Sigmoid colon (tissue), 7 donors: ENCODE measurements at places on chromosomes 11 and 22. TPM values are rescaled to one million over a fixed set of nuclear protein-coding genes. Genes with fewer than 3 reads are reported as not detected.

GRCh38 chr22:37674951-37675929 lies at the start of gene LGALS1:
TSS of gene LGALS1 (plus strand) at chr22:37675636. CDS start at chr22:37675703, 67 bp downstream.
- peaks cover 62% of the 10 kb centered on the region for H3K4me1 ChIP-seq
- peak; percentile 99 for DNase-seq
- H3K27me3 ChIP-seq: no peaks in the 10 kb centered on the region
- H3K27ac ChIP-seq: peak within 1 kb of the TSS; percentile 93
- H3K36me3 ChIP-seq: no peaks in the 10 kb centered on the region

ADM2 gene
- not detected for total RNA-seq

- H3K4me3 ChIP-seq: no peak overlapping the region
- no peaks in the 10 kb centered on the region for H3K27me3 ChIP-seq
- peaks cover 51% of the 10 kb centered on the region for H3K36me3 ChIP-seq
These were observed 12.1 kb upstream of the AHNAK start for GRCh38 chr11:62558669-62559068.

DNA sequence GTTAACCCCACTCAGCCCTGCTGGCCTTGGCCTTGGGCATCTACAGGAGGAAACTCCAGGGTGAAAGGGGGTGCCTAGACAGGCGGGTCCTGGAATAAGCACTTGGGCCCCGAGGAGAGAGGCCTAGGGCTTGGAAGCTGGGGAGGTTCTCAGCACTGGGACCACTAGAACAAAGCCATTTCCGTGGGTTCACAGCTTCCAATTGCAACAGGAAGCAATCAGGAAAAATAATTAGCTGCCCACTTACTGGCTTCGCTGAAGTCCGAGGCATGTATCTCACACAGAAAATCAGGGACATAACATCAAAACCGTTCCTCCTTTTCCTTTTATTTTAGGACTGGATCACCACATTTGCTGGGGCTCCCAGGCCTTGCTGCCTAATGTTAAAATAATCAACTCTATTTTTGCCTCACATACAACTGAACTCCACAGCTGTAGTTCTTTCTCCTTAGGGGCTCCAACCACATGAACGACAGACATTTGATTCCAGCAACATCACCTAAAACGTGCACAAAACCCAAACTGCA lies 161.1 kb upstream of the GRK3 start:
- H3K27ac ChIP-seq: peak overlapping the region; percentile 91
- DNase-seq: no peak
- H3K4me3 ChIP-seq: peak overlapping the region; percentile 84
- H3K4me1 ChIP-seq: peaks cover 45% of the 10 kb centered on the region
- H3K27me3 ChIP-seq: no peaks in the 10 kb centered on the region

- no peak for DNase-seq
- H3K27me3 ChIP-seq: no peaks in the 10 kb centered on the region
- H3K4me3 ChIP-seq: no peak overlapping the region
These were observed 33.7 kb downstream of the MRGPRX2 start for GRCh38 chr11:19026862-19027261.

DNA sequence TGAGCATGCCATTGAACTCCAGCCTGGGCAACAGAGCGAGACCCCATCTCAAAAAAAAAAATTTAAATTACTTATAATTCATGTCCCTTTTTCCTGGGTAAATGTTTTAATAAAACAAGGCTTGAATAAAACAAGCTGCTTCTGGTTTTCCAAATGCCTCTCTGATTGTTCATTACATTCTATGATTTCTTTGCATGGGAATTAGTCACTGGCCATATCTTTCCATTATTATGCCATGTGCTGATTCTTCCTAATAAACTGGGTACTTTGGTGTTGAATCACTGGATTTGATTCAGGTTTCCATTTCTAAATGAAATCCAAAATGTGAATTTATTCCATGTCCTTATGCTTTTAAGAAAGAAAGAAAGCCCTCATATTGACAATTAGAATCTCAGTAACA lies 42.6 kb downstream of the ZNF215 start:
- DNase-seq: no peak
- no peaks in the 10 kb centered on the region for H3K4me1 ChIP-seq
- H3K36me3 ChIP-seq: no peaks in the 10 kb centered on the region
- no peak overlapping the region for H3K27ac ChIP-seq
- no peak overlapping the region for H3K4me3 ChIP-seq
- no peaks in the 10 kb centered on the region for H3K27me3 ChIP-seq

TIMP3 gene
- 280 TPM for total RNA-seq

OR8H2 gene
- not detected for total RNA-seq

DNA sequence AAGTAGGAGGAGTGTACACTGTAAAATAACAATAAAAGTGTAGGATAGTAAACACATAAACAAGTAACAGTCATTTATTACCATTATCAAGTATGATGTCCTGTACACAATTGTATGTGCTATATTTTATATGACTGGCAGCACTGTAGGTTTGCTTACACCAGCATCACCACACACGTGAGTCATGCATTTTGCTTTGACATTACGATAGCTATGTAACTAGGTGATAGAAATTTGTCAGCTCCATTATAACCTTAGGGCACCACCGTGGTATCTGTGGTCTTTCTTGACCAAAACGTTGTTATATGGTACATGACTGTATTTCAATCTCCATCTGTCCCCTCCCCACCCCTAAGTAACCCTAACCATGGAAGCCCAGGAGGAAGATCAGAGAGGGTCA lies 1.1 kb downstream of the DNAL4 start:
- peaks cover 13% of the 10 kb centered on the region for H3K36me3 ChIP-seq
- DNase-seq: peak; percentile 9
- H3K27ac ChIP-seq: peak overlapping the region; percentile 82

ANO5 gene
- 16.8 TPM for total RNA-seq
